Stimulated activated CD4-positive, alpha-beta T cell treated with anti-CD3 and anti-CD28 coated beads, Interleukin-4, amount 100 ng/mL, for 24 hours (primary cell): ENCODE measurements at places on chromosomes 5 and 9.

DNA sequence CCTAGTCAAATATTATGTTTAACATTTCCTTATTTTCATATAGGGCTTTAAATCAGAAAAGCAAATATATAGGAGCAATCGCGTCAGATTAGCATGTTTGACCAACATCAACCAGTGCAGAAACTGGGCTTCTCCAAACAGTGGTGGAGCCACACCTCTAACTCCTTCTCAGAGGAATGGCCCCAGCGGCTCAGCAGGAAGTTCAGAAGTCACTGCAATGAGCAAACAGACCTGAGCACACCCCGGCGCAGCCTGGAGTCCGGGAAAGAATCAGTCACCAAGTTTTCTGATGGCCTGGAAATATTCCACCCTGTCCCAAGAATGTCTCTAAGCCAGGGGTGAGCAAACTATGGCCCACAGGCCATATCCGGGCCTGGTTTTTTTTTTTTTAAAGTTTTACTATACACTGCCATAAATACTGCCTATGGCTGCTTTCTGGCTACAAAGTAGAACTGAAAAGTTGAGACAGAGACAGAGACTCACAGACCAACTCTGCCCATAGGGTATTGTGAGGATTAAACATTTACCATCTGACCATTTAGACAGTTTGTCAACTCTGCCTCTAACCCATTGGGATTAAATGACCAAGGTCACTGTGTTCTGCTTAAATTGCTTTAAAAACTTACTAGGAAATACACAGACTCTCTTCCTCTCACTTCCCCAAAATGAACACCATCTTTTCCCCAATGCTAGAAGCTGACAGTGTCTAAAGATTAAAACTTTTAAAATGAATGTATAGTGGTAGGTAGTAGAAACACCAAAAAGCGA is 5.4 kb downstream of the GOLM1 start:
- no peak for DNase-seq

DNA sequence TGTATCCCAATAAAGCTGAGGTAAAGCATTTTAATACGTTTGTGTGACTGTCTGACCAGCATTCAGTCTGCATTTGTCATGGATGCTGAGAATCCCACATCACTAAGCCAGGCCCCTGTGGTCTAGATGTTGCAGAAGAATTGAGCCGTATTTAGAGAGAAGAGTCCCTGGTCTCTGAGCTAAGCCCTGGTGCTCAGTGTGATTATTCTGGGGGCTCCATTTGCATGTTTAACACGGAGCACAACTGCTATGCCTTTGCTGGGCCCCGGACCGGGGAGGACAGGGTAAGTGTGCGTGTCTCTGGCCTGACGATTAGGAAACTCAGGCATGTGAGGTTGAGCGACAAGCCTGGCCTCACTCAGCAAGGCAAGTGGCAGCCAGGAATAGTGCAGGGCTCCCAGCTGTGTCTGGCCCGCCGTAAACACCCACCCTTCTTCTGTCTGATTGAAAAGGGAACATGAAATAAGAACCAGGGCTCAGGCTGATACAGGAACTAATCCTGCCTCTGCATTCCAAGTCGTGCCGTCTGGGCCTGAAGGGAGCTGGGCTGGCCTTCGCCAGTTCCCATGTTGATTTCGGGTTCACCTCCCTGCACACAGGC is 22.3 kb downstream of the FAM78A start:
- no peak for DNase-seq

DNA sequence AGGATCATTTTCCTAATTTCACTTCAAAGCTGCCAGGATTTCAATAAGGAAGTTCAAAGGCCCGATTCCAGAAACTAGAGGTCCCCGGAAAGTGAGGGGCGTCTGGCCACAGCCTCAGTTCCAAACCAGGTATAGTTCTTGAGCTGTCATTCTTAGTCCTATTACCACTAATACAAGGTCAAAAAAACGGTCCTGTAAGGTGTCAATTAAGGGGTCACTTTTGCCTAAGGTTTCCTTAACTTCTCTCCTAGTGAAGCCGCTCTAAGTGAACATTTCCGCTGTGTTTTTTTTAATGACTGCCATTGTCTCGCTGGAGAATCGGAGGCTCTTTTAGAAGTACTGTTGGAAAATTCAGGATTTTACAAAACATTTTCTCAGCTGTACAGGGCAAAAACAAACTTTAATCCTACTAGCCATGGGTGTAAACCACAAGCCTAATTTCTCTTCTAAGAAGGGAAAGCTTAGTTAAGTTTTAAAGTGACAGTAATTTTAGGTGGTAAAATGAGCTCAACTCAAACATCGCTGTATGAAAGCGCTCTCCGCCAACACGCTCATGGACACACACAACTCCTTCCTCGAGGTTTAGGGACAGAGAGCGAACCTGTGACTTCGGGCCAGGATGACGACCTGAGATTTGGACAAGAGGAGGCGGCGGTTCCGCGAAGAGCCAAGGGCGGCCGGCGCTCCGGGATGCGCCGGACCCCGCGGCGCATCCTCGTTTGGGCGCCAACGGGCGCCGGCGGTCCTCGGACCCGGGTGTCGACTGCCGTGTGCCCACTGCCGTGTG is 76.7 kb upstream of the IFNE start:
- no peak for DNase-seq

- DNase-seq, result no peak
These were observed 2.3 kb downstream of the MAN2A1 start for GRCh38 chr5:109691996-109692395.

DNA sequence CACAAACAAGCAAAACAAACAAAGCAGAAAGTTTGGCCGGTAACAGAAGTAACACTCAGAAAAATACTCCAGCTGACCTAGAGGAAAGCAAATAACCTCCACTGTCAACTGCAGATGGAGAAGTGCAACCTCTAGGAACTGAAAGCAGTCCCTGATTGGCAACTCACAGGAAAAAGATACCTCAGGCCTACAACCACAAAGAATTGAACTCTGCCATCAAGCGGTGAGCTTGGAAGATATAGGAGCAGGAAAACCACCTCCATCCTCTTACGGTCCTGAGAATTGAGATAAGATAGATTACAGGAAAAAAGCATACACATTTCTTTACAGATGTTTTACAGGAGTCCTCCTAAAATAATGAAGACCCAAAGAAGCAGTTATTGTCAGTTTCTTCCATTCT is 184.5 kb downstream of the PDZD2 start:
- no peak for DNase-seq

DNA sequence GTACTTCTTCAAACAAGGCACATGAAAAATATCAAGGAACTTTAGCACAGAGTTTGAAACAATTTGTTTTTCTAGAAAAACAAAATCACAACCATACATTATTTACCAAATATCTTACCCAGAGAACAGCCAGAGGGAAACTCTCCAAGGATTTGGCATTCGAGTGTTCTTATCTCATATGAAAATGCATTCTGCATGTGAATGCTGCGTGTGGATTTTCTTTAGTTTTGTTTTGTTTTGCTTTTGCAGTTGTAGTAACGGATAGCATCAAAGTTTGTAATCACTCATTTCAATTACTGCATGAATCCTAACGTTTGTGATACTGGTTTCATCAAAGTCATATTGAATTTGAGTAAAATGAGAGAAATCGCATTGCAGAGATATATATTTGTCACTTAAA is 28.0 kb downstream of the ADAMTSL1 start:
- DNase-seq, result no peak
